ENCODE measurements at places on chromosomes 1 and 21.

DNA sequence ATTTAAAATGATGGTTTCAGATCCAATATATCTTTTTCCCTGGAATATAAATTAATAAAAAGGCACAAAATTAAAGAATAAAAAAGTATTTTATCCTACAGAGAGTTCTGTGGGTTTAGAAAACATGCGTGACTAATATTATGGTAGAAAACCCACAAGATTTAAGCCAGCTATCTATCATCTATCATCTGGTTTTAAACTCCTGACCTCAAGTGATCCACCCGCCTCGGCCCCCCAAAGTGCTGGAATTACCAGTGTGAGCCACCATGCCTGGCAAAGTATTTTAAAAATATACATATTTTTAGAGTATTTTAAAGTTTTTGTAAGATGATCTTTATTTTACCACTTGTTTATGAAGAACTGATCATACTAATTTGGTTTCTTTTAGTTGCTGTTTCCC, 79.5 kb downstream of the NRIP1 start:
- DNase-seq, result no peak

DNA sequence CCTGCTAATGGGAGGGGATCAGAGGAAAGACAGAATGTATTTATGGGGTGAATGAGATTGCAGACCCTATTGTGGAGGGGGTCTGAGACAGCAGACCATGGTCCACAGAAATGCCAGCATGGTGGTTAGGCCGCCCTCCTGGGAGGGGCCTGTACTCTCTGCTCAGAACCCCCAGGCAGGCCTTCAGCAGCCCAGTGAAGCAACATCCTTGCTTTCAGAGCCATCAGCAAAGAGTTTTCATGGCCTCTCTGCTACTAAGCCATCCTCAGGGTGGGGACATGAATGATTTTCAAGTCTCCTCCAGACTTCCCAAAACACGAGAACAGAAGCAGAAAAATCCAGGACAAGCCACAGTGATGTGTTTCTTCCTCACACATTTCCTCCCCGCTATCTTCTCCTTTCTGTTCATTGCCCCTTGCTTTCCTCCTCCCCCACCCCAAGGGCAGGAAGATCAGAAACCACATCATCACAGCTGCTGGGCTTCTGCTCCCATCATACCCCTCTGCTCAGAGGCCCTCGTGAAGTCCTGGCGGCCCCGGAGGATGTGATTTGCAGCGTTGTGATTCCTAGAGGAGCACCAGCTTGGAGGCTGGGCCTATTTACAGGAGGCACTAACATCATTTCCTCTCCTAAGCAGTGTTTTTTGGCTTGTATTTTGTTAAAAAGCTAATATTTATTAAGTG, 48.0 kb downstream of the ABCA4 start:
- no peak for DNase-seq

- DNase-seq, result no peak
Observed at GRCh38 chr1:223831755-223832636, 13.8 kb downstream of the TP53BP2 start.

DNA sequence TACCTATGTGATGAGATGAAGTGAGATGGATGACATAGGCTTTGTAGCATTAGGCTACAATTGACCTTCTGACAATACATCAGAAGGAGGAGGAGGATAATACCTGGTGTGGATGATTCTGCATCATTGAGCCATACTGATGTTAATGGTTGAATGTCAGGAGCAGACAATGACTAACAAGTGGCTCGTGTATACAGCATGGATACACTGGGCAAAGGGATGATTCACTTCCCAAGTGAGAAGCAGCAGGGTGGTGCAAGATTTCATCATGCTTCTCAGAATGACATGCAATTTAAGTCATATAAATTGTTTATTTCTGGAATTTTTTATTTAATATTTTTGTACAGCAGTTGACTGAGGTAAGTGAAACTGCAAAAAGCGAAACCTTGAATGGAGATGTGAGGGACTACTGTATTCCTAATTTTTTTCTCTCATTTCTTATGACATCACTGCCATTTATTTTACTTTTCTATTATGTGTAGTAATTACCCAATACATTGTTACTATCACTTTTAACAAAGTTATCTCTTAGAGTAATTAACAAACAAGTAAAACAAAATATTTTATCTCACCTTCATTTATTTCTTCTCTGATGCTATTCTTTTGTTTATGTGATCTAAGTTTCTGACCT, 34.4 kb upstream of the COP1 start:
- no peak for DNase-seq

DNA sequence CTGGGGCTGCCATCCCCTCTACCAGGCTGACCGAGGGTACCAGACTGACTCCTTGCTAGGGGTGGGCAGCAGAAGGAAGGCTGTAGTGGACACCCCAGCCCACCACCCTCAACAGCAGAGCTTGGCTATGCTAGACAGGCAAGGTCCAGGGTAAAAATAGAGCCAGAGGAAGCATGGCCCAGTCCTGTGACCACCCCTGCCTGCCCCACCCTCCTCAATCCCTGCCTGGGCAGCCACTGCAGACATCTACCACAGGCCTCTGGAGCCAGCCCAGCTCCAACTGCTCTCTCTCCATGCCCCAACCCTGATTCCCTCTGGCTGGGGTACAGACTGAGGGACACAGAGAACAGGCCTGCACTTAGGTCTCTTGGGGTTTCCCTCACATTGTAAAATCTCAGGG, 1.7 kb downstream of the S100A1 start:
- no peak for DNase-seq

DNA sequence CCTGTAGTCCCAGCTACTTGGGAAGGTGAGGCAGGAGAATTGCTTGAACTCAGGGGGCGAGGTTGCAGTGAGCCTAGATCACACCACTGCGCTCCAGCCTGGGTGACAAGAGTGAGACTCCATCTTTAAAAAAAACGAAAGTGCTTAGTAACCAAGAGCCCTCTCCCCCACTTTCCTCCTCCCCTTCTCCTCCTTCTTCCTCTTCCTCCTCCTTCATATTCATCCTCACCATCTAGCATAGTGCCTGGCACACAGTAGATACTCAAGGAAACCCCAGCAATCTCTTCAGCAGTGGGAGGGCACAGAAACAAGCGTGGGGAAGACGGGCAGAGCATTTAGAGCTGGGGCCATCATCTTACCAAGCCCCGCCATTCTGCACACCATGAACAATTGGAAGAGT, 119.4 kb upstream of the SLC45A1 start:
- DNase-seq, result no peak

DNA sequence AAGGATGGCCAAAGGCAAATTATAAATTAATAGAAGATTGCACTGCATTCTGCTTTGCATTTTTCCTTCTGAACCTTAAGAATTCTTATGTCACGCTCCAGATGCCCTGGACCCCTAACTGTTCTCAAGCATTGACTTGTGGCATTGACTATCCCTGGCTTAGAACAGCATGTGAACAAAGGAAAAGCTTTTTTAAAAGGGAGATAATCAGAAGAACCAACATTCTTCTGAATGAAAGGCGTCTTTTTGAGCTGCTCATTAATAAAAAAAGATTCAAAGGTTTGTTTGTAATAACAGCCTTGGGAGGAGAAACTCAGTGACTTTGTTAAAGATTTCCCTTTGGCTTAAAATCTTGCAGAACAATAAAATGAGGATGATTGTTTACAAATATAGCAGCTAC, 105.5 kb downstream of the TNNI3K start:
- DNase-seq, result no peak

DNA sequence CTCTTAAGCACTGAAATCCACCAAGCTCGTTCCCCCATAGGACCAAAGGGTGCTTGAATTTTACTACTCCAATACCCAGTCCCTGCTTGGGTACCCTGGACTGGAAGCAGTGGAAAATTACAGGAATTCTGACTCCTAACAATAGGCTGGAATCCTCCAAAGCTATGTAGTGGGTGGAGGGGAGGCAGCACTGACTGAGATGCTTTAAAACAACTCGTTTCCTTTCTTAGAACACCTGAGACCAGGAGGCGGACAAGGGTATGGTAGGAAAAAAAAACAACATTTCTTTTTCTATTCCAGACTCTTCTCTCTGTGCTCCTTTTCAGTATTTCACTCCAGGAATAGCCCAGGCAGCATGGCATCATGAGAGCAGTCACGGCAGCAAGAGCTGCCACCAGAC, 2.3 kb downstream of the PEF1 start:
- DNase-seq, result no peak

DNA sequence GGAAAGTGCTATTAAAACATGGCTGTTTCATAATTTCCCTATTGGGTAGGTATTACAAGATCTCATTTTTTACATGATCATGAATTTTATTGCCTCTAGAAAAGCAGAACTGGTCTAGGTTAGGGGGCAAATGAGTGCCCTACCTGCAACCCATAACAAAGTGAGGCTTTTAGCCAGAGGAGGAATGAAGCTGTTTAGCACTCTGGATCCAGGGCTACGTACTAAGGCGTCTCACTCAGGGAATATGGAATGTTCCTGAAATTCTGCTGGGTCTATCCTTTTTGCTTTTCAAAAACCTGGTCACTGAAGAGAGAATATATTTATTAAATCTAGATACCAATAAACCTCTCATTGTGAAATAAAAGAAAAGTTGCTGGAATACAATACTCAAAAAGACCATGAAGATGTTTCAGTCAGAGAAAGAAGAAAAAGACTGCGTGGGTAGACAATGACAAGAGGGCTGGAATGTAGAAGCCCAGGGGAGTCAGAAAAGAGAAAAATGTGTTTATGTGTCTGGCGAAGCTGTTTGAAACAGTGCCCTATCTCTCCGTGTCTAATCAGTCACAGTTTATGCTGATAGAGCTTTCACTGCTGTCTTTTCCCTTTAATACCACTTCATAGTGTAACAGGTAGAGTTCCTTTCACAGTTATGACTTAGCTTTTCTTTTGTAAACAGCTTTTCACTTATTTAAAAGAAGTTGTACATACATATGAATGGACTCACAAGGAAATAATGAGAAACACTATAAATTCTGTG, 25.0 kb upstream of the SYDE2 start:
- DNase-seq, result no peak

- DNase-seq, result no peak
Observed at GRCh38 chr1:94025383-94026340, 95.3 kb downstream of the ABCA4 start.

DNA sequence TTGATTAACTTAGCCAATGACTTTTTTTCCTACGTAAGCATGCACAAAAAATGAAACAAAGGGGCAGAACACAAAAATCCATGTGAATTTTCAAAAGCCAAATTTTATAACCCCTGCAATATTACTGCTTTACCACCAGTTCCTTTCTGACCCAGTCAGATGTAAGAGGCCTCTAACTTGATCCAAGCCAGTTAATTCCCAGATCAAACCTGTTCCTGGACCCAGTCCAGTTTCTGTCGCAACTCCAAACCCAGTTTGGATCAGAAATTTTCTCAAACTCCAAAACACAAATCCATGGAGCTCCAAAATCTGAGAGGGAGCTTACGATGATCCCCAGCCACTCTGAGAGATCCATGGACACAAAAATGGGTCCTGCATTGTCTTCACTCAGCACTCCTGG, 7.8 kb upstream of the ZYG11A start:
- DNase-seq, result no peak

GRCh38 chr1:4657960-4658541, 3.6 kb downstream of the AJAP1 start:
- DNase-seq, result no peak

- no peak for DNase-seq
Observed at GRCh38 chr1:169102567-169102966, 3.9 kb upstream of the ATP1B1 start.

GRCh38 chr1:51708911-51709760, 92.2 kb downstream of the OSBPL9 start:
- DNase-seq, result no peak

GRCh38 chr1:5991381-5992025, 722 bp downstream of the NPHP4 start:
- no peak for DNase-seq

- no peak for DNase-seq
Observed at GRCh38 chr21:32299695-32300094, 1.0 kb downstream of the MRAP start.

DNA sequence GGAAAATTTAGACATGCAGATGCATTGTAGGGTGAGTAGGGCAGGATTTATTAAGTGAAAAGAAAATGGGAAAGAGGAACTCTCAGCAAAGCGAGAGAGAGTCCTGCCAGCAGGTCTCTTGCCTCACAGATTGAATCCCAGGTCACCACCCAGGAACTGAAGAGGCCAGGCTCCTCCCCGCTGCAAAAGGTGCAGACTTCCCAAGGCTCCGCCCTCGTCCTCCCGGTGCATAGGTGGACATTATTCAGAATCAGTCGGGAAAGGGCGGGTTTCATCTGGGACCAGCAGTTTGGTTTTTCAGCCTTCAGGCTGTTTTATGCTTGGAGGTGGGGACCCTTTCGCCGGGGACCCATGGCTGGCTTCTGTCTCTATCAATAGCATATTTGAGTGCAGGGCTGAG, 41.6 kb upstream of the APP start:
- DNase-seq, result no peak

DNA sequence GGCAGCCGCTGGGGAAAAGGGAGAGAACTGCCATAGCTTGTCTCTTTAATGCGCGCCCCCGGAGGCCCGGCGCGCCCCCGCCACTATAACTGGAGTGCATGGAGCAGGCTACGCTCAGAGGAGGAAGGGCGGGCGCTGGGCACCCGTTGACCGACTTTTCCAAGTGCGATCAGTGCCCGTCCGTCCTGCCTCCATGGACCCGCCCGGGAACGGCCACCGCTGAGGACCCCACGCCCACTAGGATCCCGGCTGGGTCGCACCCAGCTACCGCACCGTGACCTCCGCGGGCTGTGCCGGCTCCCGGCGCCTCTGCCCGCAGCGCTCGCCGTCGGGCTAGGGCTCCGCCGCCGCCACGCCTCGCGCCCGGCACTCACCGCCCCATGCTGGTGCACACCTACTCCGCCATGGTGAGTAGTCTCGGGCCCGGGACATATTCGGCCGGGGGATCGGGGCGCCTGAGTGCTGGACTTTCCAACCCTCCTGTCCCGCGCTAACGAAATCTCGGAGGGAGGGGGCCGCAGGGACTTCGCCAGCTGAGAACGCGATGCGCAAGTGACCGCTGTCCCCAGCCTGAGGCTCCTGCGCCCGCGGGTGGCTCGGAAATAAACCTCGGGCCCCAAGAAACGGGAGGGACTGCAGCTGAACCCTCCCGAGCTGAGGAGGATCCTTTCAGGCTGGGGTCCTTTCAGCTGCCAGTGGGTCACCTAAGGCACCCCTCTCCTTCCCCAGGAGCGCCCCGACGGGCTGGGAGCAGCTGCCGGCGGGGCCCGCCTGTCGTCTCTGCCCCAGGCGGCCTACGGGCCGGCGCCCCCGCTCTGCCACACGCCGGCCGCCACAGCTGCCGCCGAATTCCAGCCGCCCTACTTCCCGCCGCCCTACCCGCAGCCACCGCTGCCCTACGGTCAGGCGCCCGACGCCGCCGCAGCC, at the start of gene TFAP2E:
Gene TFAP2E (plus strand): TSS at position 117 of the 927 bp plus-strand sequence. CDS start 264 bp downstream, at position 381.
- no peak for DNase-seq
